ENCODE measurements at places on chromosomes 16 and 17. TPM values are rescaled to one million over a fixed set of nuclear protein-coding genes. Genes with fewer than 3 reads are reported as not detected.

HSD17B2 gene
- 43.8 TPM for total RNA-seq

ODAD4 gene
- 1.9 TPM for total RNA-seq

SNRNP25 gene
- total RNA-seq: 15.2 TPM

RTN4RL1 gene
- 1.9 TPM for total RNA-seq

ACACA gene
- total RNA-seq: 50.9 TPM
